Subcutaneous preadipocyte (primary cell): ENCODE measurements at places on chromosomes 11 and 22. TPM values are rescaled to one million over a fixed set of nuclear protein-coding genes. Genes with fewer than 3 reads are reported as not detected.

The MMP1 gene
- total RNA-seq = 4.4 and 681 TPM in 2 replicates

The GALNT18 gene
- total RNA-seq = 0.73 and 0.78 TPM in 2 replicates

The SLC6A5 gene
- not detected in 2 replicates for total RNA-seq

The RSF1 gene
- total RNA-seq = 20.9 and 30.7 TPM in 2 replicates

The MAFF gene
- total RNA-seq = 15.1 and 31.3 TPM in 2 replicates

The FOLH1 gene
- 0.20 and 0.73 TPM in 2 replicates for total RNA-seq

The TRIM22 gene
- 49.7 and 86.0 TPM in 2 replicates for total RNA-seq

The LINC01488 gene
- total RNA-seq = not detected in 2 replicates

The C22orf42 gene
- total RNA-seq = not detected in 2 replicates

The HORMAD2 gene
- total RNA-seq = not detected in 2 replicates

The ACTN3 gene
- under 0.01 TPM in 1 of 2 replicates, not detected in the other for total RNA-seq

The SSTR3 gene
- not detected in 2 replicates for total RNA-seq

The EHF gene
- total RNA-seq = not detected in 2 replicates

The INS gene
- total RNA-seq = not detected in 2 replicates

The MRGPRX3 gene
- not detected in 2 replicates for total RNA-seq

The OR8J1 gene
- total RNA-seq = not detected in 2 replicates

The EHBP1L1 gene
- 34.2 and 59.0 TPM in 2 replicates for total RNA-seq

The ADAMTS15 gene
- total RNA-seq = 22.9 and 66.9 TPM in 2 replicates

The FAM83F gene
- not detected in 2 replicates for total RNA-seq

The TSGA10IP gene
- not detected in 2 replicates for total RNA-seq

The SMTNL1 gene
- total RNA-seq = not detected in 2 replicates

The CASP12 gene
- not detected in 2 replicates for total RNA-seq

The TPST2 gene
- total RNA-seq = 14.1 and 19.8 TPM in 2 replicates

The SMDT1 gene
- 2.9 and 4.1 TPM in 2 replicates for total RNA-seq

The BIK gene
- total RNA-seq = under 0.01 TPM in 1 of 2 replicates, not detected in the other

The OR8B8 gene
- total RNA-seq = not detected in 2 replicates

The LRP5 gene
- total RNA-seq = 19.5 and 20.1 TPM in 2 replicates

The SCN2B gene
- total RNA-seq = under 0.01 TPM in 1 of 2 replicates, not detected in the other

The THY1 gene
- 8.2 and 87.5 TPM in 2 replicates for total RNA-seq

The NDUFC2 gene
- total RNA-seq = 115 and 124 TPM in 2 replicates

The MS4A3 gene
- not detected in 2 replicates for total RNA-seq

The F2 gene
- total RNA-seq = not detected in 2 replicates

The SUSD2 gene
- total RNA-seq = 2.9 and 15.6 TPM in 2 replicates

The FOLR2 gene
- total RNA-seq = not detected in 2 replicates

The OLFML1 gene
- total RNA-seq = 4.1 and 10.7 TPM in 2 replicates

The LIF gene
- total RNA-seq = 1.5 and 3.1 TPM in 2 replicates

The TTC38 gene
- total RNA-seq = 23.3 and 40.8 TPM in 2 replicates

The RCOR2 gene
- total RNA-seq = 1.8 and 2.7 TPM in 2 replicates

The FAM180B gene
- 0.37 TPM in 1 of 2 replicates, not detected in the other for total RNA-seq

The DMC1 gene
- total RNA-seq = 12.1 and 17.0 TPM in 2 replicates

The OR10G7 gene
- not detected in 2 replicates for total RNA-seq

The SMIM38 gene
- total RNA-seq = under 0.01 TPM in 1 of 2 replicates, not detected in the other

The MRGPRE gene
- 0.20 and 0.73 TPM in 2 replicates for total RNA-seq

The LRRC56 gene
- 0.20 and 0.37 TPM in 2 replicates for total RNA-seq

The MAPK12 gene
- total RNA-seq = 24.3 and 34.8 TPM in 2 replicates
